ENCODE measurements at places on chromosomes 11 and 22.
A peak's percentile ranks its signal among the peaks of the same experiment; 100 is the strongest.

GRCh38 chr22:24504956-24505736 is 10.0 kb downstream of the UPB1 start:
- H3K36me3 ChIP-seq, result no peaks in the 10 kb centered on the region
- no peak for DNase-seq
- H3K27me3 ChIP-seq, result no peaks in the 10 kb centered on the region
- no peak overlapping the region for H3K27ac ChIP-seq
- peaks cover 63% of the 10 kb centered on the region for H3K4me1 ChIP-seq

DNA sequence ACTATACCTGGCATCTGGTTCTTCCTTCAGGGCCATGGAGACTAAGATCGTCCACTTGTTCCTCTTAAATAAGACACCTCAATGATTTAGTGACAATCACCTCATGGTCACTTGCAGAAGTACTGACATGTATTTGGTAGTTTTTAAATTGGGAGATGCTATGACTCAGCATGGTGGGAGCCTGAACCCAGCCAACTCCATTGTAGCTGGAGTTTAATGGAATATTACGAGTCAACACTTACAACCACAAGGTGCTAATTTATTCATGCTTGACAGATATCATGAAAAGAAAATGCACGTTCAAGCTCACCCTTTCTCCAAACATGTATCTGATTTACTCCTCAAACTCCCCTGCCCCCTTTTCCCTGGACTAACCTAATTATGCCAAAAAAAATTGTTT is 16.6 kb upstream of the APOL3 start:
- no peak overlapping the region for H3K27ac ChIP-seq
- no peak for DNase-seq
- no peaks in the 10 kb centered on the region for H3K36me3 ChIP-seq
- no peaks in the 10 kb centered on the region for H3K4me1 ChIP-seq
- H3K27me3 ChIP-seq, result peaks cover 5% of the 10 kb centered on the region
- no peak overlapping the region for H3K4me3 ChIP-seq

- H3K36me3 ChIP-seq, result no peaks in the 10 kb centered on the region
- no peak for DNase-seq
- H3K27me3 ChIP-seq, result peaks cover 15% of the 10 kb centered on the region
- no peak within 1 kb of the TSS for H3K27ac ChIP-seq
- no peaks in the 10 kb centered on the region for H3K4me1 ChIP-seq
These were observed at the start of gene FOLH1 for GRCh38 chr11:49208006-49208721. FOLH1 (minus strand) TSS chr11:49208602; CDS start chr11:49208409, 193 bp downstream.

GRCh38 chr11:75107187-75107586 is 10.5 kb upstream of the OR2AT4 start:
- H3K4me3 ChIP-seq, result no peak overlapping the region
- no peak overlapping the region for H3K27ac ChIP-seq
- H3K4me1 ChIP-seq, result no peaks in the 10 kb centered on the region
- no peak for DNase-seq
- no peaks in the 10 kb centered on the region for H3K36me3 ChIP-seq

- no peaks in the 10 kb centered on the region for H3K4me1 ChIP-seq
- H3K27ac ChIP-seq, result no peak overlapping the region
- H3K4me3 ChIP-seq, result no peak overlapping the region
- H3K36me3 ChIP-seq, result no peaks in the 10 kb centered on the region
- DNase-seq, result no peak
- H3K27me3 ChIP-seq, result peaks cover 85% of the 10 kb centered on the region
These were observed 1475.2 kb downstream of the TBC1D22A start for GRCh38 chr22:48237466-48238283.

DNA sequence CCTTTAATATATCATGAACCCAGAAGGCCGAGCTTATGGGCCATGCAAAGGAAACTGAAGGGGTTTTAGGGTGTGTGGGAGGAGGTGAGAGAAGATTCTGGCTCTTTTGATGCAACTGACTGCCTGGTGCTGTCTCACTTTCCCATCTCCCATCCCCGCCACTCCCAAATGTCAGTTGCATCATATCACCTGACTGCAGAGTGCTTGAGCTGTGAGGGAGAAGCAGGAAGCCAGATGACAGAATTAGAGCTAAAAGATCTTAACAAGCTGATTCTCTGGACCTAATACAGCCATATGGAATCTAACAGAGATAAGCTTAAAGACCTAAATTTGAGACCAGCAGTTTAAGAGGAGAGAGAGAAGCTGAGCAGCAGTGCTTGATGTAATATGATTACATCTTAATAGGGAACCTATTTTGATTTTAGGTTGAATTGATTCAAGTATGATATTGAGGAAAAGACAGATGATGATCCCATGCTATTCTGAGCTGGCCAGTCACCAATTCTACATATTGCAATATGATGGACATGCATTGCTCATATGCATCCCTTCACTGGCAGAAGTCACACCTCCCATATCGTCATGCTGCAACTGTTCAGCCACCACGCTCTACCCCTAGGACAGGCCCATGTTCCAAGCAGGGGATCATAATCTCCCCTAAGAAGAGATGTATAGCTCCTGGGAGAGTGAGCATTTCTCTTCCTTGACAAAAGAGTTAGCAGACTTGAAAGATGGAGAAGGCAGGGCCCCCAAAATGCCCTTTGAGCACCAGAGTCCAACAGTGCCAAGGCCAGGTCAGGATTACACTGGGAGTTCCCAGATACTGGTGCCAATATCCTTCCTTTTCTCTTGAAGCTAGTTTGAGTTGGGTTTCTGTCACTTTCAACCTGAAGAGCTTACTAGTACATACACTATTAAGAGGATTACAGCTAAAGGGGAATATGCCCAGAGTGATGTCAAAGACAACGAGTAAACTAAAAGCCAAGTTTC is 44.9 kb downstream of the PLEKHA7 start:
- no peaks in the 10 kb centered on the region for H3K27me3 ChIP-seq
- H3K36me3 ChIP-seq, result no peaks in the 10 kb centered on the region
- no peak overlapping the region for H3K27ac ChIP-seq

- peaks cover 64% of the 10 kb centered on the region for H3K4me1 ChIP-seq
- H3K27ac ChIP-seq, result peak overlapping the region; percentile 74
- DNase-seq, result no peak
These were observed 10.4 kb downstream of the PISD start for GRCh38 chr22:31651664-31652063.

- H3K4me3 ChIP-seq, result no peak overlapping the region
- no peak overlapping the region for H3K27ac ChIP-seq
- no peaks in the 10 kb centered on the region for H3K4me1 ChIP-seq
- no peaks in the 10 kb centered on the region for H3K27me3 ChIP-seq
These were observed 141.2 kb downstream of the CTTN start for GRCh38 chr11:70539360-70540095.

GRCh38 chr11:96197103-96197502 is 145.9 kb downstream of the MAML2 start:
- DNase-seq, result no peak
- no peaks in the 10 kb centered on the region for H3K27me3 ChIP-seq
- H3K4me3 ChIP-seq, result no peak overlapping the region
- H3K4me1 ChIP-seq, result peaks cover 15% of the 10 kb centered on the region
- H3K36me3 ChIP-seq, result peaks cover 19% of the 10 kb centered on the region

DNA sequence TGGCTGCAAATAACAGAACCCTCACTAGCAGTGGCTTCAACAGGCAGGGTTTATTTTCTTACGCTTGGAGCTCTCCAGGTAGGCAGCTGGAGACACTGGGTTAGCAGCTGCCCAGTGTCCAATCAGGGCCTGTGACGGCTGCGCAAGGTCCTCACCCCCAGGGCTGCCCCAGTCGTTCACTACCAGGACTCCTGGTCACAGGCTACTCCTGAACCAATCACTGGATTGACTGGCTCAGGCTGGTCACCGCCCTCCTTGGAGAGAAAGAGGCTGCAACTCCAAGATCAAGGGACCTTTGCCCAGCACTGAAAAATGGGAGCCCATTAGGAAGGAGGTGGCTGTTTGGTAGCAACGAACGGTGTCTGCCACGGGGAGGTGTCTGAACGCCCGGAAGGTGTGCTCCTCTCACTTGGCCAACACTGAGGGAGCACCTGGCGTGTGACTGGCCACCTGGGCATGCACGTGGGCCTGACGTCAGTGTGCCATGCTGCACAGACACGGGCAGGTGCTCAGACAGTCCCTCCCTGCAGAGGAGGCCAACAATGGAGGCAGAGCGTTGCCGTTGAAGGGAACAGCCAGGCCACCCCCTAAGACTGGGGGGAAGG is 5.1 kb downstream of the ARSA start:
- no peaks in the 10 kb centered on the region for H3K27me3 ChIP-seq
- H3K27ac ChIP-seq, result no peak overlapping the region
- H3K36me3 ChIP-seq, result no peaks in the 10 kb centered on the region
- no peak overlapping the region for H3K4me3 ChIP-seq

DNA sequence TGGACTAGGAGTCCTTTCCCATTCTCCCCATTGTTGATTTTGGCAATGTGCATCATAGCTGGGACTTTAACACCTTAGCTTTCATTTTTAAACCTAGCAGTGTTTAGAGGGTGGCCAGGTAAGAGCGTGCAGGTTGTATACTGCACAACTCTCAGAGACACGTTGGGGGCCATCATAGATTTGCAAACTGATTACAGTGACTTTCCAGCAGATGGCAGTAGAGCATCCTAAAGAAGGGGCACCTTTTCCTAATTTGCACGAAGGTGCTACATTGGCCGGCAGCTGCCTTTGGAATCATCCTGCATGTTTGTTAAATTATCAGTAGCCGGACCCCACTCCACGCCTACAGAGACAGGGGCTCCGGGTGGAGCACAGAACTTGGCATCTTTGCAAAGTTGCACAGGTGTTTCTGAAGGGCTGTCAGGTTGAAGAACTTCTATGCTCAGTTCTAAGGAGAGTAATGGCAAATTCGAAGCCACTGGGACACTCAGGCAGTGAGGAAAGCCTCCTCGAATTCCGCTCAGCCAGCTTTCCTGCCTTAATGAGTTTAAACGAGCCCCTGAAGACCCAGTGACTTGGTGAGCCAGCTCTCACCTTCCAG is 7.7 kb downstream of the LHFPL7 start:
- H3K27ac ChIP-seq, result no peak overlapping the region
- no peaks in the 10 kb centered on the region for H3K4me1 ChIP-seq
- H3K27me3 ChIP-seq, result no peaks in the 10 kb centered on the region
- DNase-seq, result no peak

DNA sequence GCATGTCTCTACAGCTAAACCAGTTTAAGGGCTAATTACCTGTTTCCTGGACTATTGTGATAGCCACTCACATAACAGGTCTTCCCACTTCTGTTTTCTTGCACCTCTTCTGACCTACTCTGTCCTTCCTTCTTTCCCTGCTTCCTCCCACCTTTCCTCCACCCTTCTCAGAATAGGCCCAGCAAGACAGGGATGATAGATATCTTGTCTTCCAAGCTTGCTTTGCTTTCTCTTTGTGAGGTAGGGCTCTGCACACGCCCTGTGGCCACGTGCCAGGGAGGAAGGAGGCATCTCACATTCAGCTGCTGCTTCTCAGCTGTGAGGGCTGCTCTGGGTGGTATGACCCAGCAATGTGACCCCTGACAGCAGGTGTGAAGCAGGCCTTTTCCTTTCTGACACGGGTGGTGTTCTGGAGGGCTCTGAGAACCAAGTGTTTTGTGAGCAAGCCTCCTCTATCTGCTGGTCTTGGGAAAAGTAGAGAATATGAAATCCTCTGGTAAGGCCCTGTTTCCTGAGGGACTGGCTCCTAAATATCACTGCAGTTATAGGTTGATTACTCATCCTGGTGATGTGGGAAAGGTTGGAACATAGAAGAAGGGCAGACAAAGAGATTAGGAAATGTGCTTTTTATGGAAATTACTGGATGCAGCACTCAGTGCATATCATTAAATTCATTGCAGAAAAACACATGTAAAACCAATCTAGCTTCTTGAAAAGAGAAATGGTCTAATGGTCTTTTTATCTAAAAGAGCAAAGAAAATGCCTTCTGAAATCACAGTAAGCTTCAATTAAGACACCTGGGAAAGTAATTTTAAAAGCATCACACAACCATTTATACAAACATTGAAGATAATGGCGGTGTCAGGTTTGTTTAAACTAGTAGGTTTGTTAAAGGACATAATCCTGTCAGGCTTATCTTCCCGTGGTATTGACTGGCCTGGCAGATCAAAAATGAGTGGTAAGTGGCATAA is 8.5 kb downstream of the AMOTL1 start:
- H3K36me3 ChIP-seq, result peaks cover 31% of the 10 kb centered on the region
- peak overlapping the region; percentile 83 for H3K27ac ChIP-seq
- H3K27me3 ChIP-seq, result no peaks in the 10 kb centered on the region

DNA sequence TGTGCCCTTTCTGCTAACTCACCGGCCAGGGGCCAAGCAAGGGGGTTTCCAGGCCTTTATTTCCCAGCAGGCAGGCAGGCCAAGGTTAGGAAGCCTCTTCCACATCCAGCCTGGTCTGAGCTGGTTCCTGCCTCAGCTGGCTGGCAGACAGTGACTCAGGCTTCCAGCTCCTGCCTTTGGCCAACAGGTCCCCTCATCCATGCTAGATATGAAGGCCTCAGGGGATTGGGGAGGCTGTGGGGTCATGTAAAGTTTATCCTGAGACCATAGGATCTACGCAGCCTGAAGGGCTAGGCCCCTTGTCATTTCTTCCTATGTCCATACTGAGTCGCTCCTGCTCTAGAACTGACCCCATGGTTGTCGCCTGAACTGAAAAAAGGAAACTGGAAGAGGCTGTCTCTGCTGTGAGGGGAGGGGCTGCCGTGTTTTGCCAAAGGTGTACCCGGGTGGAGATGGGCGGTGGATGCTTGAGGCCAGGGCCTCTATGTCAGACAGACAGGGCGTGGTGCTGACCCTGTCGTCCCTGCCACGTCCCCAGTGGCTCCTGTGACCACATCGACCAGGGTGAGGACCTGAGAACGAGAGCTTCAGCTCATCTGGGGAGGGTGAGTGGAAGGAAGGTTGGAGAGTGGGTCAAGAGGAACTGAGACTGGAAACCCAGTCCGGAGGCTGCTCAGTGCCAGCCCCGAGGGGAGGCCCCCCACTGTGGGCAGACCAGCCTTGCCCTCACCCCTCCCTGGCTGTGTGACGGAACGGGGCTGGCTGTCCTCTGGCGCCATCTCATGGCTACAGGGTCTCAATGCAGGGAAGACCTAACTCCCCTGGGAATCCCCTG is 17.0 kb downstream of the P2RY6 start:
- H3K36me3 ChIP-seq, result no peaks in the 10 kb centered on the region
- peaks cover 35% of the 10 kb centered on the region for H3K4me1 ChIP-seq

GRCh38 chr11:95076416-95076815 is 9.7 kb downstream of the SRSF8 start:
- no peaks in the 10 kb centered on the region for H3K27me3 ChIP-seq
- peaks cover 52% of the 10 kb centered on the region for H3K4me1 ChIP-seq
- no peak for DNase-seq
- H3K4me3 ChIP-seq, result no peak overlapping the region
- peak overlapping the region; percentile 76 for H3K27ac ChIP-seq

DNA sequence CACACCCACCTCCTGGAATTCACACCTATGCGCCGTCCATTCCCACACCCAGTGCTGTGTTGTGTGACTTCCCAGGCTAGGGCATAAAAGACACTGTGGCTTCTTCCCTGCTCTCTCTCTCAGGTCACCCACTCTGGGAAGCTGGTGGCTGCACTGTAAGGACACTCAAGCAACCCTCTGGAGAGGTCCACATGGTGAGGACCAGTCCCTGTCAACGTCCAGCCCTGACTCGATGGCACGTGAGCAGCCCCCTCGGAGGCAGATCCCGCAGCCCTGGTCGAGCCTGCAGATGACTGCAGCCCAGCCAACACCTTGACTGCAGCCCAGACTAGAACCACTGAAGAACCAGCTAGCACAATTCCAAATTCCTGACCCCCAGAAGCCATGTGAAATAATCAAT is 16.2 kb downstream of the CBX7 start:
- no peak overlapping the region for H3K4me3 ChIP-seq
- H3K4me1 ChIP-seq, result peaks cover 6% of the 10 kb centered on the region
- H3K36me3 ChIP-seq, result no peaks in the 10 kb centered on the region
- DNase-seq, result no peak
- H3K27me3 ChIP-seq, result no peaks in the 10 kb centered on the region

Measured in PC-9 (cell line).